ENCODE measurements at places on chromosomes 5 and 9. TPM values are rescaled to one million over a fixed set of nuclear protein-coding genes. Genes with fewer than 3 reads are reported as not detected.

- DNase-seq, result peak; percentile 92
These were observed 3.1 kb upstream of the GNPDA1 start for GRCh38 chr5:142015781-142016533.

- DNase-seq, result no peak
These were observed 32.3 kb downstream of the TSC1 start for GRCh38 chr9:132912131-132912530.

The C5orf63 gene
- 5.3 TPM for total RNA-seq

The FCN2 gene
- not detected for total RNA-seq

The GBA2 gene
- 158 TPM for total RNA-seq

The ISL1 gene
- total RNA-seq, result 1.1 TPM

DNA sequence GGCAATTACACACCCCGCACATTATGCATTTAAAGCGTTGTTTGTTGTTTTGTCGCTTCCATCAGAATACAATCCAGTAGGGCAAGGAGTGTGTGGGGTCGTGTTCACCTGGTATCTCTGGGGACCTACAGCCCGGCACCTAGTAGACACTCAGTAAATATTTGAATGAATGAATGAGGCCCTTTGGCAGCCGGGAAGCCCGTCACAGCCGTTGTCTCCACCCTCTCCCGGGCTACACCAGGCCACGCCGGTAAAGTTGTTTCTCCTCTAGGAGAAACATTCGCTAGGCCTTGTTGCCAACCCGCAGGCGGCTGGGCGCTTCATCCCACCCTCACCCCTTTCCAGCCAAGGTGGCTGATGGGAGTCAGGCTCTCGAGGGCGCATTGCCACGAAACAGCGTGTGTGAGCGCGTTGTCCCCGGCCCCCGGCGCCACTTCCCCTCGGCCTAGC lies 876 bp upstream of the JAK2 start:
- no peak for DNase-seq
